ENCODE measurements at places on chromosomes 1 and 21. TPM values are rescaled to one million over a fixed set of nuclear protein-coding genes. Genes with fewer than 3 reads are reported as not detected.

The TTC39A gene
- total RNA-seq = under 0.01 TPM

The ADAMTSL4 gene
- total RNA-seq = 17.8 TPM

The RGS1 gene
- 109 TPM for total RNA-seq

The UMODL1 gene
- total RNA-seq = not detected

The NR1I3 gene
- total RNA-seq = not detected

The CRP gene
- not detected for total RNA-seq

DNA sequence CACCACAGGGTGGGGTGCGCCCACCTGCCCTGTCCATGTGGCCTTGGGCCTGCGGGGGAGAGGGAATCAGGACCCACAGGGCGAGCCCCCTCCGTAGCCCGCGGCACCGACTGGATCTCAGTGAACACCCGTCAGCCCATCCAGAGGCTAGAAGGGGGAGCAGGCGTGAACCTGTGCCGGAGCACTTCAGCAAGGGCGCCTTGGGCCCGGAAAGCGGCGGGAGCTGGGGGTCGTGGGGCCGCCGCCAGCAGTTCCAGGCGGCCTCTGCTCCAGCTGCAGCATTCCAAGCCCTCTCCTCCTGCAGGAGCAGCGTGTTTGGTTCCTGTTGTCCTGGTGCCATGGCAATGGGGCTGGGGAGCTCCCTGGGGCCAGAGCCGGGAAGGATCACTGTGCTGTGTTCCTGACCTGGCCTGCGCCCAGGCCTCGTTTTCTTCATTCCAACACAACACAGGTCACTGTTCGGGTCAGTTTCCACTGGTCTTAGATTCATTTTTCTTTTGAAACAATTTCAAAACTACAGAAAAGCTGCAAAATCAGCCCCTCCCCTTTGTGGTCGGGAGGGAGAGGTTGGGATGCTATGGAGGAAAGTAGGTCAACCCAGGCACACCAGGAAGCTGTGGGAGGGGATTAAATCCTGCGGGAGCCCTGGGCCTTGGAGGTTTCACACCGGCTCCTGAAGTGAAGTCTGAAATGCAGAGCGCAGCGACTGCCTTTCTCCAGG lies 18.8 kb downstream of the SLX9 start:
- DNase-seq = peak; percentile 92

GRCh38 chr1:212607206-212607912 lies 1.2 kb upstream of the ATF3 start:
- DNase-seq = peak; percentile 72

DNA sequence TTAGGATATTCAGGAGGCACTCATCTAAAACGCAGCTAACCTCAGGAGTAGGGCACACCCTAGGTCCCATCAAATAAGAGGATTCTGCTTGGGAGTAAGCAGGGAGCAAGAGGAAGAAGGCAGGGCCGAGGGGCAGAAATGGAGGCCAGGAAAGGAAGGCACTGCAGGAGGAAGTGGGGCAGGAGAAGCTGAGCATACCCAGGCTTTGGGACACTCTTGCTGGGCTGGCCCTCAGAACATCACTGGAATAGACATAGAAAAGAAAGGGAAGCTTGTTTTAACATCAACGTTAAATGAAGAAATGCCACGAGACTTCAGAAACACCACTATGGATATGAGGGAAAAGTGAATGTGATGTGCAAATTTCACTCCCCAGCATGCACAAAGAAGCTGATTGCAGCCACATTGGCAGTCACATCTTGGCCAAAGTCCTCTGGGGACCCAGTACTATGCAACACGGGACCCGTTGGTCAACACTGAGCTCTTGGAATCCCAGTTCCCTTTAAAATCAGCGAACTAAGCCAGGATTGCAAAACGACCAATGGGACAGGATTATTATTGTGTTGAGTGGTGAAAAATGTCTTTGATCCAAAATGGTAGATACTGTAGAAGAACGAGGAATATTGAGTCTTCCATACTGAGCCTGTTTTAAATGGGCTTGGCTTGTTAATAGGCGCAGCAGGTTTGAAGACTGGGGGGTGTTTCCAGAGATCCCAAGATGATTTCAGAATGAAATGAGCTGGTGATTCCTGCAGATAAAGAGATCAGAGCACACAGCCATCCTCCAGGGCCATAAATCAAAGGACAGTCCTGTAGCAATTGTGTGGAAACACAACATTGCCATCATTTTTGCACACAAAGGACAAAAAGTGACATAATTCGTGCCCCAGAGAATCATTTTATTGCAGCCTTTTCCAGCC lies 152.4 kb downstream of the TOMM20 start:
- DNase-seq = peak; percentile 75

GRCh38 chr1:68994096-68994495 lies 497.2 kb upstream of the DEPDC1 start:
- no peak for DNase-seq

DNA sequence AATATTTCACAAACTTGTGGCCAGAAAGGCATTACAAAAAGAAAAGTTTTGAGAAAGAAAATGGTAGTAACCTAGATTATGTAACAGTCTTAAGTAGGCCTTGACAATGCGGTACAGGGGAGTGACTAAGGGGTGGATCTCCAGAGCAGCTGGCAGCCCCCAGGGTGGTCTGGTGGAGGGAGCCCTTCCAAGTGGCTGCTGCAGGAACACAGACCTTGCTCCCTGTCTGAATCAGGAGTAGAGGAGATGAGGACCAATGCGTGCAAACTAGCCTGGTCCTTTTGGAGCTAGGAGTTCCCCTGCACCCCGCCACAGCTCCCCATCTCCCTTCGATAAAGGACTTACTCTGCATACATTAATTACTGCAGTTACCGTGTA lies 189.0 kb downstream of the NFIA start:
- no peak for DNase-seq

DNA sequence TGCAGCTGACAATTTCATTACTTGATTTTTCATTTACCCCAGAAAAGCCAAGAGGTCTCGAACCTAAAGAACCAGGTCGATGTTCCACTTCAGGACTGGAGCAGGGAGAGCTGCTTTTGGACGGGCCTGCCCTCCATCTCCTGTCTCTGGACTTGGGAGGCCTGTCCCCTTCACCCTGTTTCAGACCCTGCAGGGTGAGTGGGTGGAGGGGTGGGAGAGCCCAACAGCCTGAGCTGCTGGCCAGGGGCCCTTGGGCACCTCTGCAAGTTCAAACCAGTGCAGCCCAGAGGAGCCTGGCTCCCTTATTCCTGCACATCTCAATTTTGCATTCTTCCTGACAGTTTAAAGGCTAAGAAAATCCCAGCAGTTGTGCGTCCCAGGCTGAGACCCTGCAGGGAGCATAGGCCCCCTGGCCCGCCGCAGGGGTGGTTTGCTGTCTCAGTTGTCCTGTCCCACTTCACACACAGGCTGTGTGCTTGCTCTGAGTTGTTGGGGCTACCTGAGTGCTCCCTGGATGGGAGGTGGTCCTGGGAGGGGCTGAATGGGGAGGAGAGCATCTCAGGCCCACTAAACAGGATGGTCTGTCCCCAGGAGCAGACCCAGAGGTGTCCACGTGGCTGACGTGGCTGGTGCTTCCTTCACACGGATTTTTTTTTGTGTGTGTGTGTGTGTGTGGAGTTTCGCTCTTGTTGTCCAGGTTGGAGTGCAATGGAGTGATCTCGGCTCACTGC lies 443.7 kb downstream of the PTPRU start:
- no peak for DNase-seq

All from sigmoid colon (tissue), 7 donors.